Activated naive CD4-positive, alpha-beta T cell treated with anti-CD3 and anti-CD28 coated beads for 36 hours (primary cell): ENCODE measurements at places on chromosomes 13 and 19. TPM values are rescaled to one million over a fixed set of nuclear protein-coding genes. Genes with fewer than 3 reads are reported as not detected.

The NLRP5 gene
- total RNA-seq: not detected

The BORA gene
- 17.3 TPM for total RNA-seq

The LSM14A gene
- 87.9 TPM for total RNA-seq

The ZNF571 gene
- 3.5 TPM for total RNA-seq

The PGLYRP1 gene
- total RNA-seq: not detected

The SYCN gene
- total RNA-seq: not detected

The S1PR5 gene
- not detected for total RNA-seq

The KLK14 gene
- 0.69 TPM for total RNA-seq

The APOE gene
- total RNA-seq: 0.72 TPM

The MYBPC2 gene
- total RNA-seq: 1.6 TPM

DNA sequence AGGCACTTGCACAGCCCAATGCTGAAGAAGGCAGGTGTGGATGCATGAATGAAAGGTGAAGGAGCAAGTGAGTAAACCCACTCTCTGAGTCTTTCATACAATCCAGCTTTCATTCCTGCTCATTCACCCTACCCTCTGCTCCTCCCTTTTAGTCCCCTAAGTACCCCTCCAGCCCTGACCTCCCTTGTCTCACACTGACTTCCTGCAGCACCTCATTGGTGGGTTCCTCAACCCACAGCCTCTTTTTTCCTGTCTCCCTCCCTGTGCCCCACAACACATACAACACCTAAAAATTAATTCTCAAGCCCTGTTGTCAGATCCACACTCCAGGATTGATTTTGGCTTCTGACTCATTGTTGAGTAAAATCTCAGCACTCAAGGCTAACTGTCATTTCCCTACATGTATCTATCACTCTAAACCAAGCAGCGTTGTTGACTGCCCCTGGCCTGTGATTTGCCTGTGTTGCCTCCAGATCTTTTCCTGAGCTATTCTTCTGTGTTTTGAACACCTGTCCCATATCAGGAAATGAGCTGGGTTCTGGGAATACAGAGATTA, 177.3 kb upstream of the SERP2 start:
- DNase-seq: peak; percentile 35

GRCh38 chr19:41641879-41642485, 15.1 kb upstream of the CEACAM4 start:
- DNase-seq: peak; percentile 85

DNA sequence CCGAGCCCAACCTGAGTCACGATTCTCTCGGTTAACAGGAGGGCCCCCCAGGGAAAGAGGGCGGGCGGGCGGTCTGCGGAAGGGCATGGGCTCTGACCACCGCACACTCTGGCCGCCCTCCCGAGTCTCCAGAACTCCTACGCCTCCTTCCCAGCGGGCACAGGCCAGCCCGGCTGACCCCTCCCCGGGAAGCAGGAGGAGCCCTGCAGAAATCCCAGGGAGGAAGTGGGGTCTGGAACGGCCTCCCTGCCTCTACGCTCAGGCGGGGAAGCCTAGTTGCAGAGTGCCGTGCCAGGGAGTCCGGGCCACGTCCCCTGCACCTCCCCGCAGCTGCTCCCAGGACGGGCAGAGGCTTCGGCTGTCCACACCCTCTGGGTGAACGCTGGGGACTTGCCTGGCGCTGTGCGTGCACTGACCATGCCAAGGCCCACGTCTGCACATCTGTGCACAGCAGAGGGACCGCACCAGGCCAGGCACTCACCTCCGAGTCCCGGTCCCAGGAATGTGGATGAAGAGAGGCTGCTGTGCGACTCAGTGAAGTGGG, 20.8 kb downstream of the TCF3 start:
- DNase-seq: no peak

DNA sequence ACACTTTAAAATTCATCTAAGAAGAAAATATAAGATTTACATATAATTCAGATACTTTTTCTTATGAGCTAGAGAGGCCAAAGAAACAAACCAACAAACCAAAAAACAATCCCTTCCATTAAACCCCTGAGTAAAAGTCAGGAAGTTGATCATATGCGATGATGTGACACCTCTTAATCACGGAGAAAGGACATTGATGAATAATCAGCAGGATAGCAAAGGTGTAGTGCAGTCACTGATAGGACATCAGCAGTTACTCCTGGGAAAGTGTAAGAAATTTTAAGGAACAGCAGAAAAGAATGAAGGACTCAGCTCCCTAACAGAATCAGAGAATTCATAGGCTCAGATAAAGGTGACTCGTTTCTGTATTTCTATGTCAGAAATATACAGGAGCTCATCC, 202.4 kb upstream of the EDNRB start:
- DNase-seq: no peak

- DNase-seq: peak; percentile 38
These were observed 857 bp downstream of the POU2F2 start for GRCh38 chr19:42131149-42132029.

- no peak for DNase-seq
These were observed 511.6 kb upstream of the ARGLU1 start for GRCh38 chr13:107079423-107080049.

DNA sequence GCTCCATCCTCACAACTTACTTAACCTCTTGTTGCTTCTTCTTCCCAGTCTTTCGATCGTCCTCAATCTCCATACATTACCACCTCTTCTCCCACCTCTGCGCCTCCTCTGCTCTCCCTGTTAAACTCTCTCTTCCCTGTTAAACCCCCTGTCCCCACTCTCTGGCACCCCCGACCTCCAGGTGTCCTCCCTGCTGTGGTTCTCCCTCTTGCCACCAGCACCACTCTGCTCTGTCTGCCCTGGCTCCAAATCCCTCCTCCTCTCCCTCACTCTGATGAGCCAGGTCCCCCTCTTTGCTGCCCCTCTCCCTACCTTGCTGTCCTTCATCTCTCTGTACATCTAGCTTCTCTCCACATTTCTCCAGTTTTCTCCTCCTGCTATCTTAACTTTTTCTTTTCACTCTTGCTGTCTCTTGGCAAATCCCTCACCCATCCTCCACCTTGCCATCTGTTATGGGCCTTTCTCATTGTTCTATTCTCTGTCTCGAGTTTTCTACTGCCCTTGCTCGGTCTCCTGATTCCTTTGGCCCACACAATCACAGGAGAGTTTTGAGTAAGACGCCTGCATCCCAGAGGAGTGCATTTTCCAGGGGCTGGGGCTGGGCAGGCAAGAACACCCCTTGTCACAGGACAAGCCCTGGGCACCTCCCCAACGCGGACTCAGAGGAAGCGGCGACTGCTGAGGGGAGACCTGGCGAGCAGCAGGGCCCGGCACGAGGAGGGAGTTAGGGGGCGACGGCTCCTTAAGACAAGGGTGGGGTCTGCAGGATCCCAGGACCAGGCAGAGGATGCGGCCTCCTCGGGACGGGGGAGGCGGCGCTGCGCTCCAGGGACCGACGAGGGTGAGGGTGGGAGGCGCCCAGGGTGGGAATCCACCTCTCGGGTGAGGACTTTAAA, 21.4 kb upstream of the ERVV-1 start:
- DNase-seq: peak; percentile 9

GRCh38 chr13:98535501-98536354, 41.2 kb downstream of the STK24 start:
- DNase-seq: no peak

DNA sequence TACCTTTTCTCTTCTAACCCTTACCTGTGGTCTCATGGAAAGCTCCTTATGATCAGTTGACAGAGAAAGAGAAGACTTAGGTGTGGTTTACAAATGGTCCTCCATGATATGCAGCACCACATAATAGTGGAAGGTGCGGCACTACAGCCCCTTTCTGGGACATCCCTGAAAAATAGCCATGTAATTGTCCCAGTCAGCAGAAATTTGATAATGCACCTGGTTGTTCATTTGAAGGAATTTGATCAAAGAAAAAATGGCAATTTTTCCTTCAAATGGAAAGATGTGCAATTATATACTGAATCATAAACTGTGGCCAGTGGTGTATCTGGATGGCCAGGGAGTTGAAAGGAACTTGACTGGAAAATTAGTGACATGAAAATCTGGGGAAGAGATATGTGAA, 293.6 kb upstream of the PCDH20 start:
- DNase-seq: no peak

DNA sequence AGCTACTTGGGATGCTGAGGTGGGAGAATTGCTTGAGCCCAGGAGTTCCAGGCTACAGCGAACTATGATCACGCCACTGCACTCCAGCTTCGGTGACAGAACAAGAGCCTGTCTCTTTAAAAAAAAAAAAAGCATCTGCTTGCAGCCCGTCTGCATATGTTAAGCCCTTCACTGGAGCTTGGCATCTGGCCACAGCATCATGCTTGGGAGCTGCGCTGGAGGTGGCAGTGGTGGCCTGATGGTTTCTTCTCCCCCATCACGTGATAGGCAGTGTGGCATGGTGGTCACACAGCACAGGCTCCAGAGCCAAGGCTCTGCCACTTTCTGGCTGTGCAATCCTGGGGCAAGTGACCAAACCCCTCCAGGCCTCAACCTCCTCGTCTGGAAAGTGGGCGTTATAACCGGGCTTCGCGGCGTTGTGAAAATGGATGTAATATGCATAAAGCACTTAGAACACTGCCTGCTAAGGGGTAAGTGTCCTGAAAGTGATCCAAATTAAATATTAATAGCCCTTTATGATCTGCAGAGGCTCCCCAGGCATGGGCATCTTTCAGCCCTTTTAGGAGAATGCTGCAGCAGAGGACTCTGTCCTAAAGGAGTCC, 24.4 kb downstream of the MARK4 start:
- DNase-seq: no peak

DNA sequence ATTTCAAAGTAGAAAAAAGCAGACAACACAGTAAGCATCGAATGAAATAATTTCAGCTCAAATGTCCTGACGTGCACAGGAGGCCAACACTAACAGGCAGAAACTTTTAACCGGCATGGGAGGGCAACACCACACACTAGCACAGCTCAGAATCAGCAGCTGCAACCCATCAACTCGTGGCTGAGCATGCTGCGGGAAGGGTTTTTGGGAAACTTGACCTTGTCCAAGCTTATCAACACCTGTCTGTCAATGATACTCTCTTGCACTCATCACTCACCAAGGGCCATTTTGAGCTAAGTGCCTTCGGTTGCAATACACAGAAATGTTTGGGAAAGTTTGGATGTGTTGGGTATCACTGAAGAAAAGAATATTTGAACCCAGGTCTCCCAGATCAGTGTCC, 483.7 kb downstream of the TSHZ3 start:
- no peak for DNase-seq

- peak; percentile 55 for DNase-seq
These were observed at the start of gene KCNK6 for GRCh38 chr19:38319421-38320258. Gene KCNK6, plus strand, starts transcription at chr19:38319845. Its CDS starts 106 bp downstream, at chr19:38319951.

DNA sequence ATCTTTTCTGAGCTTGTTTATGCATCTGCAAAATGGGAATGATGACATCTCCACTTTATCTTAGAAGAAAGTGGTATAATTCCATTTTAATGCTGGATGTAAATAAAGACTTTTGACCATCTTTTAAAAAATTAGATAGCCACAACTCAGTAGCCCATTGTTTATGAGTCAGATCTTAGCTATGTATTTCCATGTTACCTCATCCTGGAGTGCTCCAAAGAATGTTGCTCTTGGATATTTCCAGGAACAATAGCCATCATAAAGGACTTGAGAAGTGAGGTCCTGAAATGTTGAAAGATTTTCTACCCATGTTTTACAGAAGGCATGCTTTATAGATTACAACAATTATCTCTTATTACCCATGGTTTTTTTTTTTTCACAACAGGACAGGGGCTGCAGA, 229.3 kb upstream of the EDNRB start:
- DNase-seq: no peak

DNA sequence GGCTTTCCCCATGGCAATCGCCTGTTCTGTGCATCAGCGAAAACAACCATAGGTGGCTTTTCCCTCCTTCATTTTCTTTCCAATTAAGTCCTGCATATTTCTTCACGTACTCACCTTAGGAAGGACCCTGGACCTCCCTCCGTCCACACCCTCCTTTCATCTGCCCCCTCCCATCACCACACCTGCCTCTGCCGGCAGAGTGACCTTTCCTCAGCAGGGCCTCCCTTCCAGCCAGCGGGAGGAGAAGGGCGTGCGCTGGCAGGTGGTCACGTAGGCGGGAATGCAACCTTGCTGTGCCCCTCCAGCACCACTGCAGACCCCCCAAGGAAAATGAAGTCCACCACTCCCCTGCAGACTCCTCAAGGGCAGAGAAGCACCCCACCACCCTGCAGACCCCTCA, 61.1 kb downstream of the GSX1 start:
- no peak for DNase-seq

DNA sequence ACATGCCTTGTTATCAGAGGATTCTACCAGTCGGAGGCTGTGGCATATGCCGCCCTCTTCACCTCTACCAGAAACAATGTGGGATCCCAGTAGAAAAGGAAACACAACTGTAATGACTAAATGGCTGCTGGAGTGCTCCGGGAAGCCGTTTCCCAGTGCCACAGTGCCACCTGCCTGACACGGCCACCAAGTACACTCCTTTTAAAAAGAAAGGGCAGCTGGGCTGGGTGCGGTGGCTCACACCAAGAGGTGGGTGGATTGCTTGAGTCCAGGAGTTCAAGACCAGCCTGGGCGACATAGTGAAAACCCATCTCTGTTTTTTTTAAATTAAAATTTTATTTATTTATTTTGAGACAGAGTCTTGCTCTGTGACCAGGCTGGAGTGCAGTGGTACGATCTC, 67.3 kb downstream of the TRPM4 start:
- peak; percentile 70 for DNase-seq

- DNase-seq: no peak
These were observed 95.9 kb downstream of the DACH1 start for GRCh38 chr13:71771144-71771543.

GRCh38 chr13:35995136-35995535, 136.0 kb downstream of the DCLK1 start:
- no peak for DNase-seq

DNA sequence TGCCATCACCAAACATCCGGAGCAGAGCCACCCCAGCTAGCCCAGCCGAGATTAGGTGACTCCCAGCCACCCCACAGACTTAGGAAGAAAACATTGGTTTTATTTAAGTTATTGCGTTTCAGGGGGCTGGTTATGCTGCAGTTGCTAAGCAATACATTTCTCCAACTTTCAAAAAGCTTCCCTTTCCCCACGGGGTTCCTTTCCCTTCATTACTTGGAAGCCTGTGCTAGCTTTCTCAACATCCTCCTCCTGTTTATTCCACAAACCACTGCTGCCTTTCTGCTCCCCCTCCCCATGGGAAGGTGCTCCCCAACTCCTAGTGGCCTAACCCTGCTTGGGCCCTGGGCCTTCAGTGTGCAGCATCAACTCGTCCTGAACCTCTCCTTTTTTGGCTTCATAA, 52.6 kb downstream of the CDADC1 start:
- DNase-seq: no peak

DNA sequence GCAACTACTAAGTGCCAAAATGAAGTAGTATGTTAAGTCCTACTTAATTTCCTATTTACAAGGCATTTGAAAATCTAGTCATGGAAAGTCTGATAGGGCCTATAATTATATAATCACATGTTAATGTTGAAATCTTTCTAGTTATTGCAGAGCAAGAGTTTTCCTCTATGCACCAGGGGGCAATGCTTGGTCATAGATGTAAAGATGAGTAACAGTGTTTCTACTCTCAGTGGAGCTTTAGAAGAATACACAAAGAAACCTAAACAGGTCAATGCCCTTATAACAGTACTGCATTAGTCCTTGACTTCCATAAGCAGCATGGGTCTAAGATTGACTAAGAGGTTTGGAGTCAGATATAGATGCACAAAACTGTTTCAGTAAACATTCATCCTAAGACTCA, 218.7 kb downstream of the KCTD12 start:
- DNase-seq: peak; percentile 40
